ENCODE measurements at places on chromosomes 7 and 10.
A peak's percentile ranks its signal among the peaks of the same experiment; 100 is the strongest.

DNA sequence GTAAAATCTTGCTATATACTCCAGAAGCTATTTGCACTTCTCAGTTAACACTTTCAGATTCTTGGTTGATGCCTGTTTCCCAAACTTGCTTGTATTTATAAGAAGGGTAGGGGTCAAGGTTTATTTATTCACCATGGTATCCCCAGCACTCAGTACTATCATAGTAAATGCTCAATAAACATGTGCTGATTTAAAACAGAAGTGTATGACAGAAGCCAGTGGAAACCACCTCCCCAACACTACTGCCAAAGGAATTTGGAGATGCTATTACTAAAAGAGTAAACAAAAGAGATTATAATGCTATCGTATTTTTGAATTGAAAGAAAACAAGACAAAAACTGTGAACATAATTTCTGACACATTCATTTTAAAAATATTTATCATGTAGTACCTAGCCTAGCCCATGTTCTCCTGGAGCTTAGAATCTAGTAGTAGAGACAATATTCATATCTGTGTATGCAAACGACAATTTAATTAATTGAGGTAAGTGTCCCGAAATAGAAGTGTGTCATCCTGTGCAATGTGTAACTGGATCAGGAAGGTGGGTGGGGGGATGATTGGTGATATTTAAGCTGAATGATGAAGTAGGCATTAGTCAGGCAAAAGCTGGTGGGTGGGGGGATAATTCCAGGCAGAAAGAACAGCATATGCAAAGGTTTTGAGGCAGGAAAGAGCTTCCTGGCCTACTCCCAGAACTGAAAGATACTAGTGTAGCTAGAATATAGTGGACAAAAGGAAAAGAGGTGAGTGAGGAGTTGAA, 77.5 kb downstream of the HGF start:
- no peak for DNase-seq

GRCh38 chr10:132298038-132298881, 9.5 kb downstream of the STK32C start:
- no peak for DNase-seq

GRCh38 chr10:105586451-105587098, 945.5 kb downstream of the SORCS3 start:
- DNase-seq = no peak

GRCh38 chr7:57201021-57201894, 69.0 kb upstream of the ZNF479 start:
- no peak for DNase-seq

DNA sequence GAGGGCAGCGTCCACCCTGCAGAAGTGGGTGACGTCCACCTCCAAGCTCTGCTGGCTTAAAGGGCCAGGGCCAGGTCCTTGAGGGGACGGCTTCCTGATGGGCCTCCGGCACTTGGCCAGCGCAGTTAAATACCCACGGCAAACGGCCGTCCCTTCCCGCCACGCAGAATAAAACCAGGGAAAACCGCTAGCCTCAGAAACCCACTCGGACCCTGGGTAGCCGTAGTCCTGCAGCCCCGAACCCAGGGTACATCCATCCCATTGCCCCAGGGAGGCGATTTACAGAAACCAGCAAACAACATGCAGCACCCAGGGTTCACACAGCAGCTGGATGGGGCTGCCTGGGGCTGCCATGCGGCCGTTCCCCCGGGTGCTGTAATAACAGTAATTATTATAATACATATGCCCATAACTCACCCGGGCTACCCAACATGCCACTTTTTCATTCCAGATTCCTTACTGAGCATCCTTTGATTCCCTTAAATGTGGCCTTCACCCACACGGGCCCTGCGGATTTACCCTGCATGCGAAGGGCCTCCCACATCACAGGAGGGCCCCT, 81.5 kb upstream of the PDGFA start:
- peak; percentile 80 for DNase-seq

DNA sequence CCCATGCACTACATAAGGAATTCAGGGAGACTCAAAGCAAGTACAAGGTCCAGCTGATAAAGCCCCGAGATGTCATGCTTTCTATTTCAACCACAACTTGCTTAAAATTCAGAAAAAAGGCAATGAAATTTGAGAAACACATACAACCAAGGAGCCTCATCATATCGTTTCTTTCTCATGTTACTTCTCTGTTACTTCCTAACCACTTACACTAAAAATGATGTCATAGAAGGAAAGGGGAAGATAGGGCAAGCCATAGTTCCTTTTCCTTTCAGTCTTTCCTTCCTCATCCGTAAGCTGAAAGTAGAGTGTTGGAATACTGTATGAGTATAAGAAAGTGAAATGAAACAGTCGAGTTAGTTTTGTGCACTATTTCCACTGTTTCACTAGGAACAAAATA, 27.9 kb upstream of the CDK14 start:
- no peak for DNase-seq

GRCh38 chr10:17001297-17001744, 128.3 kb downstream of the CUBN start:
- no peak for DNase-seq

DNA sequence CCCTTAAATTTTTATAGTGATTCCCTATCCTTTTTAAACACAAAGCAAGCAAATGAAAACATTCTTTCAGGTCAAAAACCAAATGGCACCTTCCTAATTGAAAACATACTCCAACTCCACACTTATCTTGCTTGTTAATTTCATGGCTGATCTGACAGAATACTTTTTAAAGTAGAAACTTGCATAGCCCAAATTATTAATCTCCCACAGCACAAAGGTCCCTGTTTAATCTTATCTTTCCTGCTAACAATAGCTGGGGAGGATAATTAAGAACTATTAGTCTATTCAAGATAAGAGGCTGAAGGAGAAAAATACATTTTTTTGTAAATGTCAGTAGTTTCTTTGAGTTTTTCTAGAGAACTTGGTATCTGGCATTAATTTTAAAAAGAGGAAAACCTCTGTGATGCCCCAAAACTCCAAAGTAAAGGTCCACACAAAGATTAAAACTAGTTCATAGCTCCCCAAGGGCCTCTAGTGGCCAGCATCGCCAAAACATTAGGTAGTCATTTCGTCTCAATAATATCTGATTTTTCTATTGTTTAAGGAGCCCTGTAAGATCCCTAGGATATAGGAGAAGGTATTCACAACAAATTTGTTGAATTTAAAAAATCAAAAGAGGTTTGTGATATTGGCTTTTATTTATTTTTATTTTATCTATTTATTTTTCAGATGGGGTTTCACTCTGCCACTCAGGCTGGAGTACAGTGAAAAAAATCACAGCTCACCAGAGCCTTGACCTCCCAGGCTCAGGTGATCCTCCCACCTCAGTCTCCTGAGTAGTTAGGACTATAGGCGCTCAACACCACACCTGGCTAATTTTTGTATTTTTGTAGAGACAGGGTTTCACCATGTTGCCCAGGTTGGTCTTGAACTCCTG, 14.7 kb downstream of the CDNF start:
- DNase-seq = peak; percentile 49

DNA sequence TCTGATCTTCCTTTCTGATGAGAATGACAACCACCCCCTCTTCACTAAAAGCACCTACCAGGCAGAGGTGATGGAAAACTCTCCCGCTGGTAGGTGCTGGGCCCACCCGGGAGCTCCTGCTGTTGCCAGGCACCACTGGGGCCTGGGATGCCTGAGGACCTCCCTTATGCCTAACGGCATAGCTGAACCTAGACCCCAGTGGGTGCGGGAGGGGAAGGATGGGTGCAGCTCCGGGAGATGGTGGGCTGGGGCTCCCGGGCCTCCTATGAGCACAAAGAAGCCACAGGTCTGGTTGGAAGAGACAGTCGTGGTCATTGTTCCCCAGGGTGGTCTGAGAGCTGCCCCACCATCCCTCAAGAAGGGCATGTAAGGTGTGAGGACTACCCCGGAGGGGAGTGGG, 15.6 kb upstream of the VSIR start:
- no peak for DNase-seq

GRCh38 chr7:27154901-27155815, 1.3 kb downstream of the HOXA7 start:
- no peak for DNase-seq

DNA sequence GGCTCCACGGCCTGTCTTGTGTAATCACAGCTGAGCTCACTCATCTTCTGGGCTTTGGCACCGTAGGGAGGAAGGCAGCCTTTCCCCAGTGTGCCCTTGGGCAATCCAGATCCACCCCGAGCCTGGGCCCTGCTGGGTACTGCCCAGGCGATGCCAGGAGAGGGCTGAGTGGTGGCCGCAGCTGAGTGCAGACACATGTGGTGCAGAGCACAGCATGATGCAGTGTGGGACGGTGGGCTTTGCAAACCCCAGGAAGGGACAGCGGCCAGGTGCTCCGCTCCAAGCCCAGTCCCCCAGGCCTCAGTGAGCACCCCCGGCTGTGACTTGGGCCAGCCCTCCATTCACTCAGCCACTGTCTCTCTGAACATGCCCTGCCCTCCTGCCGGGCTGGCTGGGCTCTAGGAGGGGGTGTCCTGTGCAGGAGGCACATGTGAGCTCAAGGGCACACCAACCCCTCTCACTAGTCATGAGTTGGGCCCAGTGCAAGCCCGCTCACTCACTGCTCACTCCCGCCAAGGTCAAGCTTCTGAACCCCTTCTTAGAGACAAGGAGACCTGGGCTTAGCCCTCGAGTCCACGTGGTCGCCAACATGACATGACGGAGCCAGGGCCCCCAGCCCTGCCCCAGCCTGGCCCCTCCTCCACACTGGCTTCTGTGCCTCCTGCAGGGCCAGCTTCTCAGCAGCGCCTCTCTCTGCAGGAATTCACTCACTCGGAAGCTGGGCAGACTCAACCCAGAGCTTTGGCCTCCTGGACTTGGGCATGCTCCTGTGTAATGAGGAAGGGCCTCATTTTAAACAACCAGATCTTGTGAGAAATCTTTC, 77.5 kb upstream of the INSIG1 start:
- DNase-seq = peak; percentile 96

- no peak for DNase-seq
Observed at GRCh38 chr7:107824858-107825257, 21.8 kb upstream of the SLC26A3 start.

- no peak for DNase-seq
Observed at GRCh38 chr10:51266496-51266895, 192.2 kb downstream of the PRKG1 start.

DNA sequence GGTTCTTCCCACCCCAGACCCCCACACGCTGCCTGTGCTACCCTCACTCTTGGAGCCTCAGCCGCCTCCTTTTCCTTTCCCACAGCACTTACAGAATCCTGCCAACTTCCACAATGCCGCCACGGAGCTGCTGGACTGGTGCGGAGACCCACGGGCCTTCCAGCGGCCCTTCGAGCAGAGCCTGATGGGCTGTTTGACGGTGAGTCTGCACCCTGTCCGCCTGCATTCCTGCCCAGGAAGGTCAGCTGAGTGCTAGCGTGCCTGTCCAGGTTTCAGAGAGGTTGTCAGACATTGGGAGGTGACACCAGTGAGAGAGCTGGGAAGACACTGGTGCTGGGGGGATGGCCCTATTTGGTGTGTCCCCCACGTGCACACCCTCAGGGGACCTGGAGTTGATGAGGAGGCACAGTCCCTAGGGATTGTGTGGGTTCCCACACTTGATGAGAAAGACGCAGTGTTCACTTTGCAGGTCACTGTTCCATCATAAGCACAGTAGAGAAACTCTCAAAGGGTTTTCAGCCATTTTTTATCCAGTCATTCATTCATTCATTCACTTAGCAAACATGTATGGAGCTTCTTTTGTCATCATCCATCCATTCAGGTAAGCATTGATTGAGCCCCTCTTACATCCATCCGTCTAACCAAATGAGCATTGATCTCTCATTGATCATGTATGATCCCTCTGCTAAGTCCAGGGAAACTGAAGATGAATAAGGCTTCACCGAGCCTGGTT, 138.9 kb upstream of the PPIF start:
- DNase-seq = no peak

DNA sequence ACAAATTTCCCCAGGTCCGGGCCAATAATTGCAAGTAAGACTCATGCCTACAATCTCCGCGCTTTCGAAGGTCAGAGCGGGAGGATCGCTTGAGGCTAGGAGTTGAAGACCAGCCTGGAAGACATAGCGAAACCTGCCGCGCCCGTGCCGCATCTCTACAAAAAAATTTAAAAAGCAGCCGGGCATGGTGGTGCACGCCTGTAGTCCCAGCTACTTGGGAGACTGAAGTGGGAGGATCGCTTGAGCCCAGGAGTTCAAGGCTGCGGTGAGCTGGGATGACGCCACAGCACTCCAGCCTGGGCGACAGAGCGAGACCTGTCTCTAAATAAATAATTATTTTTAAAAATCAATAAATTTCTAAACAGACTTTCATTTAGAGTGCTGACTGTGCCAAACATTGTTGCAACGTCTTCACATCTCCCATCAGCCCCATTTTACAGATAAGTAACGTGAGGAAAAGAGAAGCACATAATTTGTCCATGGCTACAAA, 494 bp upstream of the CFAP43 start:
- DNase-seq = no peak

DNA sequence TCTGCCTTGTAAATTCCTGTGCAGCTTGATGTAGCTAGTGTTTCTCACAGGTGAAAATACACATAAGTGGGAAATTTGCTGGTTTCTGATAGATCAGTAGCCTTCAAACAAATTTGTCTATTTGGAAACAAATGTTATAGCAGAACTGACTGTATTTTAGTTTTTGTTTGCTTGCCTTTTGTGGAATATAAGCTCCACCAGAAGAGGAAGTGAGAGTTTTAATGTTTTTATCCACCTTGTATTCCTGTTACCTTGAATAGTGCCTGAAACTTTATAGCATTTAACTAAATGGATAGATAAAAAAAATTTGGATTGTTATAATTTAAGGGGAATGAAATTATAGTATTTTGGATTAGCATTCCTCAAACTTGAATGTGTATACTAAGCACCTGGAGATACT, 9.8 kb downstream of the WAC start:
- DNase-seq = no peak

DNA sequence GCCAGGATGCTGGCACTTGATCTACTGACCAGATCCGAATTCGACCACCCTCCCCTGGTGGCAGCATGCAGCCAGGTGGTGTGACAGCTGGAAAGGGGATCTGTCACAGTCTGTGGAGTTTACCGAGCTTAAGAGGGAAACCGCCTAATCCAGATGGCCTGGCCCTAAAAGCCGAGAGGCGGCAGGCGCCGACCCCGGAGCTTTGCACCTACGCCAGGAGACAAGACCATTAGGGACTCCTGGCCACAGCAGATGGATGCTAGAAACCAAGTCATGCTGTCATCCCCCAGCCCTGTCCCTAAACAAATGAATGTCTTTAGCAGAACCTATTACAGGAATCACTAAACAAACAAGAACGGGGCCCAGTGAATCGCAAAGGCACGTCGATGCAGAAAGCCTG, 27.7 kb downstream of the RCC1L start:
- DNase-seq = peak; percentile 39

GRCh38 chr7:1514995-1515401, 10.8 kb upstream of the INTS1 start:
- DNase-seq = no peak

GRCh38 chr7:102813191-102814024, 64.6 kb downstream of the FAM185A start:
- DNase-seq = no peak
